ENCODE measurements at places on chromosomes 6 and 20. TPM values are rescaled to one million over a fixed set of nuclear protein-coding genes. Genes with fewer than 3 reads are reported as not detected.

Gene DSE
- 5.7 TPM for total RNA-seq

Gene ADGRG6
- total RNA-seq, result 0.26 TPM

Gene C6orf89
- total RNA-seq, result 46.4 TPM

Gene AKAP7
- total RNA-seq, result 7.3 TPM

Gene ADGRF5
- not detected for total RNA-seq

Gene GNL1
- 73.5 TPM for total RNA-seq

Gene CSTF1
- total RNA-seq, result 82.4 TPM

Gene ELMO2
- total RNA-seq, result 80.3 TPM

Gene MPIG6B
- 0.33 TPM for total RNA-seq

Gene KCNQ5
- 7.2 TPM for total RNA-seq

Measured in activated CD8-positive, alpha-beta memory T cell treated with anti-CD3 and anti-CD28 coated beads, Interleukin-2, amount 10 ng/mL, durations not matched to agents 7 days and 5 days (primary cell).